ENCODE measurements at places on chromosomes 2 and 18.

- no peak for DNase-seq
Measured at GRCh38 chr2:168853471-168853870, 36.8 kb downstream of the SPC25 start.

DNA sequence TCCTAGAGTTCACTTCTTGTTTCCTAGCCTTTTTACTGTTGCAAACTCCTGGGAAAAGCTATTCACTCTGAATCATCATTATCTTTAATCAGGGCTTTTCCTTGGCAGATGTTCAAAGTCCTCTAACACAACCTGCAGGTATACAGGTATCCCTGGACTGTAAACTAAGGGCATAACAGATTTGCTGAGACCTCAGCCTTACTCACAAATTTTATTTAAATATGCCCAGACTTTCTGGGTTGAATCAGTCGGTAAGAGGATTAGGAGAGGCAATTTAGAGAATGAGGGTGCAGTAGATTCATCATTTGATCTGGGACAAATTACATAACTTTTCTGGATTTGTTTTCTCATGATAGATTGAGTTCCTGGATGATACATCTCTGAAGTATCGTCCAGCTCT lies 217.8 kb upstream of the STON1 start:
- DNase-seq: no peak

GRCh38 chr2:42339191-42339912 lies 21.7 kb downstream of the COX7A2L start:
- no peak for DNase-seq

GRCh38 chr2:11133238-11133935 lies 21.9 kb upstream of the SLC66A3 start:
- no peak for DNase-seq

DNA sequence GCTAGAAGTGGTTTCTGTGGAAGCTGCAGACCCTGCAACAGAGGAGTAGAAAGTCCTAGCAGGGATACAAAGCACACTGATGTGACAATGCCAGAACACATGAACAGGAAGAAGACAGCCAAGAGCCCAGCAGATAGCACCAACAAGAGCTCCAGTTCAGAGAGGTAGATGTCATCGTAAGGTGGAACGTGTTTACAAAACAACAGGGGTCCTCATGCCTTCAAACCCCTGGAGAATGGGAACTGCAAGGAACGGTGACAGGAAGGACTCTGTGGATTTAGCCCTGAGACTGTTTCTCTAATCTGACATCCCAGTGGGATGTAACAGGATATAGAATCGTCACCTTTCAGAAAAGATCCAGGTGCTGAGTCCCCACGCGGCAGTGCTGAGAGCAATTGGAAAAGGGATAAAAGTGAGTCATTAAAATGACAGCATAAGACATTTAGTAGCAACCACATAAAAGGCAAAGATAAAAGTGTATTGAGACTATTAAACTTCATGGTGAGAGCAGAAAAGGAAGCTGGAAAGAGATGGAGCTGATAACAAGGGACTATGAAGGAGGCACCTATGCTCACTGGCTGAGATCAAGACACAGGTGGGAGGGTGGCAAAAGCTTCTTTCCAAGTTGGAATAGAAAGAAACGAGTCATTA lies 195.2 kb downstream of the FBXO15 start:
- DNase-seq: no peak

DNA sequence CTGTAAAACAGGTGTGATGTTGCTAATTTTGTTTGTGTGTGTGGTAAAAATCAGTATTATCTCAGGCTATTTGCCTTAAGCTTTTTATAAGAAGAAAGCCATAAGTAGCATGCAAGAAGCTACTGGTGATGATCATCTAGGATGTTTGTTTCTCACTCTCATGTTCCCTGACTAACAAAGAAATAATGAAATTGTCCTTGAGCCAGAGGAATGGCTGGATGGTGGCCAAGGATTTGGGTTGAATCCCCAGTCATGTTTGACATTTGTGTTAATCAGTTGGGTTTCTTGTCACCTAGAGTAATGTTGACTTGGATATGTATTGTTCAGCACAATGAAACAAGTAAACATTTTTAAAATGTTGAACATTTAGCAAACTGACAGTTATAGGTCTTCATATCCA lies 496.8 kb upstream of the ZEB2 start:
- no peak for DNase-seq

DNA sequence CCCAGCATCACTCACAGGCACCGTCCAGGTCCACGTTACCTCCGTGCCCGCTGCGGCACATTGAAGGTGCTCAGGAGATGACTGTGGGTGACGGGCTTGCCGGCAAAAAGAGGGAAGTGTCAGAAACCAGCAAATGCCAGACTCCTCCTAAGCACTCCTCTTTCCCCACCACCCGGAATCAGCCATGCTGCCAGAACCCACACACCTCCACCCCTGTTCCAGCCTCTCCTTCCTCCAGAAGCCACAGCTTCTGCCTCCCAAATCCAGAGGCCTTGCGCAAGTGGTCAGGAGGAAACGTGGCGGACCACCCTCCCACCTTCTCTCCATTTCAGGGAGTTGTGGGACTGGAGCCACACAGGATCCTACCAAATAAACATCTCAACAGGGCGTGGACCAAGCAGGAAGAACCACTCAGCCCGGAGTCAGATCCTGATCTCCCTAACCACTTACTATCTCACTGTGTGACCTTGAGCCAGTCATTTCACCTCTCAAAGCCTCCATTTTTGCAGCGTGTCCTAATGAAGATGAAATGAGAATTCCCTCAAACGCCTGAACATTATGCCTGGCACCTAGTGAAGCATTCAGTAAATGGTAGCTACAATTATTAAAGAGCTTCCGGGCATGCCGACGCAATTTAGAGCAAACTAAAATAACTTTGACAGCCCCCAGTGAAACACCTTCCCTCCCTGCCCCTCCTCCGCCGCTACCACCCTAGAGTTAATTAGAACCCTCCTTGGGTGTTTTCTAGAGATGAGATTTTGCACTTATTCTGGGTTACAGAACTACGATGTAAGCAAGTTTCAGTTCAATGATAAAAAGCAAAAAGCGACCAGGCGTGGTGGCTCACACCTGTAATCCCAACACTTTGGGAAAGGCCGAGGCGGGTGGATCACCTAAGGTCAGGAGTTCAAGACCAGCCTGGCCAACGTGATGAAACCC lies 32.9 kb downstream of the SMAD7 start:
- DNase-seq: no peak

DNA sequence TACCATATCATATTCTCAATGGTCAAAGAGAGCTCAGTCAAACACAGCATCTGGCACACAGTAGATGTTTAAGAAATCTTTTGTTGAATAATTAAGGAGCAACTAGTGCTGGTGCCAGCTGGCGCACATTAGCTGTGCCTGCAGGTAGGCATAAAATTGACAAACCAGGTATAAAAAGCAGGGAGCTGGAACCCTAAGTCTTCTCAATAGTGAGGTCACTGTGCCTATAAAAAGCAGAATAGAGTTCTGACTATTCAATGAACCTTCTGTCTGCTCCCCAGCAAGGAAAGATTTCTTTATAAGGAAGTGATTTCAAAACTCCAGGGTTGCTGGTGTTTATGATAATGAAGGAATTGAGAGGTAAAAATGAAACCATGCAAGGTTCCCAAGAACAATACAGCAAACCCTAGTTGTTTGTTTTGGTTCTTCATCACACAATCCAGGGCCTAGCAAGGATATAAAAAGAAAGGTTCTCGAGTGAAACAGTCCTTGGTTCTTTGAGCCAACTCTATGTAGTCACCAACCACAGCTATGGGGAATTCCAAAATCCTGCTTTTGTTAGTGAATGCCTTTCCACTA lies 76.1 kb downstream of the THADA start:
- DNase-seq: peak; percentile 61

GRCh38 chr2:107824451-107825205 lies 2.1 kb upstream of the RGPD4 start:
- no peak for DNase-seq

DNA sequence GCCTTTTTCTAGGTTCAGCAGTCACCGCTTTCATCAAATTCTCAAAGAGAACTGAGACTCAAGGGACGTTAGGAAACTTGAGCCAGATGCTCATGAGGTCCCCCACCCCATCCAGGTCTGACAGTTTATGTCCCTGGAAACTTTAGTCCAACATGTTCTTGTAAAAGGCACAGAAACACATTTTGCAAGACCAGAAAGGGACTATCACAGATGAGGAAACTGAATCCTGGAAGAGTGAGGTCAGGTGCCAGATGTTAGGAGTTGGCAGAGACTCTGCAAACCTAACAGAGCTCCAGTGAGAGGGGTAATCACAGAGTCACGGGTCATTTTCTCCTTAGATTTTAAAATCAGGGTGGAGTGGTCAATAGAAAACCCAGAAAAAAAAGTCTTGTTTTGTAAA lies 76.6 kb downstream of the RDH14 start:
- no peak for DNase-seq

DNA sequence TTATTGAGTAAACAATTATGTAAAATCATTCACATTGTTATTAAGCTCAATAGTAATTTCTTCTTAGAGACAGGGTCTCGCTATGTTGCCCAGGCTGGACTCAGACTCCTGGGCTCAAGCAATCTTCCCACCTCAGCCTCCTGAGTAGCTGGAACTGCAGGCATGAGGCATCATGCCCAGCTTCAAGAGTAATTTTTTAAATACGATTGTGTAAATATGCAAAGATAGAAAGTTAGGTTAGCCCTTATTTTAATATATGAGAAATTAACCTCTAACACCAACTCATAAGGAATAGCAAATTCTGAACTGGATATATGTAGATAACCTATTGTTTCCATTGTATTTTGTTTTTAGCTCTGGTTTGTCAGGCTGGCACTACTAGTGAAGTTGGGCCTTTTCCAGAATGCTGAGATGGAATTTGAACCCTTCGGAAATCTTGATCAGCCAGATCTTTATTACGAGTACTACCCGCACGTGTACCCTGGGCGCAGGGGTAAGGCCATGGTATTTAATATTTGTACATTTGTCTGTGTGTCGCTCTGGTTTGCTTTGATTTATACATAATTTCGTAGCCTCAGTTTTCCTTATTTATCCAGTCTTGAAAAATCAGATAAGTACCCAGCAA lies 44.8 kb downstream of the TRAPPC12 start:
- no peak for DNase-seq

GRCh38 chr18:9421901-9422327 lies 53.4 kb upstream of the RALBP1 start:
- no peak for DNase-seq

DNA sequence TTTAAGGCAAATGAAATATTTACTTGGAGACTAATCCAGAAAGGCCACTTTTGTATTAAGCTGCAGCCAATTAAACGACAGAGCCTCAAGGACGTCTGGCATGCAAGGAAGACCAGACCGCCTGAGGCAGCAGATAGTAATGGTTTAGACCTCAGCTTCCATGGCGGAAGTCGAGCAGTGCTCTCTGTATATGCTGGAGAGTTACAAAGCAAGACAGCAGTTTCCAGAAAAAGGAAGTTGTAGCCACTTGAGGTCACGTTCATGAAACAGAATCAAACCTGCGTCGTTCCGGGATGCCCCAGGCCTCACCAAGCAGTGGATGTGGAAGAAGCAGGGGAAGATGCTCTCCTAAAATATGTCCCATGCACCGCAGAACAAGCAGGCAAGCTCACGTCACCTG lies 142.0 kb downstream of the PTGR3 start:
- DNase-seq: no peak

GRCh38 chr2:29504746-29505145 lies 389.5 kb downstream of the CLIP4 start:
- DNase-seq: no peak

DNA sequence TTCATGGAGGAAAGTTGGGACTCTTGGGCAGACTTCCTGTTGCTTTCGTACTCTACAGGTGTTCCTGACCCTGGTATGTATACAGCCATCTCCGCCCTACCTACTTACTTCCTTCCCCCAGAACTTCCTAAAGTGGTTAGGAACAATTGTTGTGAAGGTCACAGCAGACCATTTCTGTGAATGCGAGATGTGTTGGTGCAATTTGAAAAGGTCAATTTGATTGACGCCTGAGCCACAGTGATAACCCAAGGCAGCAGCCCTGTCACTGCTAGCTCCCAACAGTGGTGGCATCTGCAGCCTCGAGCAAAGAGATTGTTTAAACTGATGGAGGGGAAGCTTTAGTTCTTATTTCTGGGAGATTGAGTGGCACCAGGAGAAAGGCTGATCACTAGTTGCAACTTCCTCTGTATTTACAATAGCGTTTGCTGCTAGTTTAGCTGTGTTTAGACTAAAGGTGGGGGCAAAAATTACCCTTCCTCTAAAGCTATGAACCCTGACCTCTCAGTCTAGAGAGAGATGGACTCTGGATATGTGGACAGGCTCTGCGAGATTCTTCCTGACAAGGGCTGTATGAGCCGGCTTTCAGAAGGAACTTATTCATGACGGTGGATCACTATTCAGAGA lies 78.3 kb upstream of the MAP4K3 start:
- no peak for DNase-seq

GRCh38 chr2:101327863-101328394 lies 19.4 kb upstream of the RNF149 start:
- DNase-seq: no peak

DNA sequence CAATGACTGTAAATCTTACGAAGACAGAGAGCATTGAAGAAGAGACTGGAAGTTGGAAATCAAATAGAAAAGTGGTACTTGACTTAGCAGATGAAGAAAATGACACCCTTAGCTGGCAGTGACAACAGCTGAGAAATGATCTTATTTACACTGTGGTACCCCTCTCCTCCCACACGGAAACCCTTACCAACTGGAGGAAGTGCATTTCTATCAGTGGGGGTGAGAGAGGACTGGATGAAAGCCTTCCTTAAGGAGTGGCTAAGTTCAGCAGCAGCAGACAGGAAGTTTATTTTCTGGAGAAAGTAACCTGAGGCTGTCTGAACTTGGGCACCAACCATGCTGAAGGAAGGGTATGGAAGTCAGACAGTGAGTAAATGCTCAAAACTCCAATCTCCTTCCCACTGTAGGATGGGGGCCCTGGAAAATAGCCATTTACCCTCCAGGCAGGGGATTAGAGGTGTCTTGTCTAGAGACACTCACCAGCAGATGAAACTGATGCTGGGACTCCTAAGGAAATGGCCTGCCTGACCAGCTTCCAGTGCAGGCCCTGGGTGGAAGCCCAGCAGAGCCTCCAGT lies 160.2 kb upstream of the NCK2 start:
- DNase-seq: no peak

- no peak for DNase-seq
Measured at GRCh38 chr18:46360866-46361265, 256.7 kb downstream of the HAUS1 start.

DNA sequence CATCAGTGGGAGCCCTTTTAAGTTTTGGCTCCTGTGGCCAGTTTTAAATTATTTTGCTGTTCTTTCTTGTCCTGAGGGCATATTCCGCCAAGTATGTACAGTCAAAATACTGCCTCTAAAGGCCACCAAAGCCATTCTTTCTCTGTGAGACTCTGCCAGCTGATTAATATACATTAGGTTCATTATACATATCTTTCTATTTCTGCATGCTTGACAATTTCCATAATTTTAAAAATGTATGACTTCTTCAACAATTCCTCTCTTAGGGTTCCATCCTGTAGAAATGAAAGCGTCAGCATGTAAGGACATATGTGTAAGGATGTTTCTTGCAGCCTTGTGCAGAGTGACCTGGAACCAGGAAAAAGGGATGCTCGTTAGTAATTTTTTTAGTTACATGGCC lies 291.9 kb downstream of the PHLPP1 start:
- DNase-seq: no peak

GRCh38 chr2:174614261-174614660 lies 16.7 kb upstream of the WIPF1 start:
- peak; percentile 33 for DNase-seq

GRCh38 chr2:150188177-150188576 lies 299.3 kb downstream of the RND3 start:
- DNase-seq: no peak
